ENCODE measurements at places on chromosomes 3 and 15.

- no peak for DNase-seq
Measured at GRCh38 chr3:190122198-190122771, 1.6 kb upstream of the P3H2 start.

DNA sequence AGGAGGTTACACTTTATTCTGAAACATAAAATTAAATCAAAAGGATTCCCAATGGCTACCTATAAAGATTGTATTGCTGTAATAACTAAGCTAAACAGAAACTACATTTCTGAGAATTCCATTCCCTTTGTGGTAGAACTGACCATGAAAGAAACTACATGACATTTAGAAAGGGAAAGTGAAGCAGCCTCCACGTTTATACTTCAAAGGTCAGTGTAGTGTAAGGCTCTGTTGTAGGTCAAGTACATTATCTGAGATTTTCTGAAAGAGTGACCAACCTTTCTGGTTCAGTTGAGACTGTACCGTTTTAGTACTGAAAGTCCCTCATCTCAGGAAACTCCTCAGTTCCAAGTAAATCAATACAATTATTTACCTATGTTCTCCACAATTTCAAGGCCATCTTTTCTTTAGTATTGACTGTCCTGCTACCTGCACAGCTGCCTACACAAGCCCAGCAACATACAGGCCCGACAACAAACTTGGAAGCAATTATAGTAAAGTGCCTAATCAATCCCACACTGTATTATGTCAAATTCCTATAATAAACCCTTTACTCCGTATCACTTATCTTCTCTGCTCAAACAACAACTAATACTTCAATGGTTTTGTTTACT lies 343.0 kb downstream of the PLOD2 start:
- no peak for DNase-seq

DNA sequence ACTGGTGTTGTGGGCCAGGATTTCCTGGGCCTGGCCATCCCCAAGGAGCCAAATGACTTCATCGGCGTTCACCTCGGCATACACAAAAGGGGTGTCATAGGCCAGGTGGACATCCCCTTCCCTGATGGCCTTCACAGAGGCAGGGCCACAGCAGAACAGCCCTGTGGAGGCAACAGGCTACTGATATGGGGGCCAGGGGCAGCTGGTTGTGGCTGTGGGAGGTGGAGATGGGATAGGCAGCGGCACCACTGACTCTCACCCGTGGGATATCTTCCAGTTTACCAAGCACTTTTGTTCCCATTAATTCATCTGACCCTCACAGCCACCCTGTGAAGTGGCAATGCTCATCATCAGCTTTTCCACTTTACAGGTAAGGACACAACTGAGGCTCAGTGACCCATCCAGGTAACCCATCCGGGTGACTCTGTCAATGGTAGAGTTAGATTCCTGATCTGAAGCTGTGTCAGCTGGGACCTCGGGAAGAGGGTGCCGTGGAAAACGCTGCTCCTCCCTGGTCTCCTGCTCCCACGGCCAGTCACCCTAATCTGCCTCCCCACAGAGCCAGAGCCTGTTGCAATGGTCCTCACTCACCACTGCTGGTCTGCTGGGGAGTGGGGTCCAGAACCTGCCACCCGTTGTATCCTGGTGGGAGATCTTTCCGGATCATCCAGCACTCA lies 15.3 kb upstream of the TGM5 start:
- DNase-seq, result no peak

- DNase-seq, result no peak
Measured at GRCh38 chr3:124469555-124469954, 260.7 kb upstream of the UMPS start.

- no peak for DNase-seq
Measured at GRCh38 chr3:62133015-62133414, 240.3 kb downstream of the FEZF2 start.

- no peak for DNase-seq
Measured at GRCh38 chr3:186966406-186966805, 36.1 kb downstream of the ST6GAL1 start.

DNA sequence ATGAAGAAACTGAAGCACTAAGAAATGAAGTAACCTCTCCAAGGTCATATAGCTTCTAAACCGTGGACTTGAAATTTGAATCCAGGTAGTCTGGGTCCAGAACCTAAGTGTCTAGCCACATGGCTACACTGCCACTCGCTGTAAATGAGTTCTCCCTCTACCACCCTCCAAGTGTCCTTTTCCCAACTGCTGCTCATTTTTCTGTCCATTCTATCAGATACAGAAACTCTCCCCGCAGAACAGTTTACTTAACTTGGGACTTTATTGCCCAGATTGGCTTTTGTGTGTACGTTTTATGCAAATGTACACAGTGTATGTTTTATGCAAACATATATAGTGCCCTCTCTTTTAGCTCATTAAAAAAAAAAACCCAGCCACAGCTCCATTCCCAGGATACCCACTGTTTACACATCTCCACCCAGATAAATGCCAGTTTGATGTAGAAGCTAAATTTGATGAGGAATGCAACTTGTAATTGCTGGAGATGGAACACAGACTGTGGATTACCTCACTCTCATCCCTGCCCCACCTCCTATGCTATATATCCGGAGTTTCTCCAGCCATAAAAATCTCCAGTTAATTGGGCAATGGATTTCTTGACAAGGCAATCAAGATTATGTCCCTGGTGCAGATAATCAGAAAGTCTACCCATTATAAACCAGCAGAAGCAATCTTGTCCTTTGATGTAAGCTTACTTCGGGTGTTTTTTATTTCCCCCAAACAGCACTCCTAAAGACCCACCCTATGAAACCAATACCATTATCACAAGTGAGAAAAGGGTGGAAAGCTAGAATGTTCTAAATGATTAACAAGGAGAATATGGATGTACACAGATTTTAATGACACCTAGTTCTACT lies 42.0 kb downstream of the THBS1 start:
- DNase-seq, result no peak

- no peak for DNase-seq
Measured at GRCh38 chr3:20503394-20504082, 317.5 kb upstream of the SGO1 start.

DNA sequence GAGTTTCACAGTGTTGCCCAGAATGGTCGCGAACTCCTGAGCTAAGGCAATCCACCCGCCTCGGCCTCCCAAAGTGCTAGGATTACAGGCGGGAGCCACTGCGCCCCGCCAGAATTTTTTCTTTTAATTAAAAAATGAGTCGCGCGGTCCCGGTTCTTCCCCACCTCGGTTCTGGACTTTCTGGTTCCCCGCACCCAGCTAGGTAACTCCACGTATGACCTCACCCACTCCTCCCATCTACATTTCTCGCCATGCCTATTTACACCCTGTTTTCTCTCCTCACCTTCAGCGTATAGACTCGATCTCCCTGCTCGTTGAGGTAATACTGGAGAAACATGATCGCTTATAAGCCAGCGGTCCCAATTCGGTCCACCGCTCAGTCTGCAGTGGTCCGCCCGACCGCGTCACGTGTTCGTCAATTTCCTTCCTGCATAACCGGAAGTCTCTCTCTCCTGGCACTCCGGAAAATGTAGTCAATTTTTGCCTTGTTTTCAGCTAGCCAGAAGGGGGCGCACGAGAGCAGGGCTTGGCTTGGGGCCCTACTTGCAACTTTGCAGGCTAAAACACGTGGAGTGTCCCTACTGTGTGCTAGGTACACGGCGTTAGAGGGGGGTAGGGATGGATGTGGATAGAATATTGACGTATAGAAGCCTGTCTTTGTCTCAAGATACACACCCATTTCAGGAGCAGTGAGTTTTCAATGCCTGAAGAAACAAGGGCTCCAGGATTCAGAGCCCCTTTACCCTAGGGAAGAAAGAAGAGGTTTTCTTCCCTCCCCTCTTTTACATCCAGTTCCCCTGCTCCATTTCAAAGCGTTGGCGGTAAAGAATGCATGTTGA lies at the start of the genes NOP10 and NUTM1:
Gene NOP10 (minus strand): TSS at position 400 of the 839 bp plus-strand sequence. CDS start 63 bp downstream, at position 337.
Gene NUTM1 (plus strand): TSS at position 579 of the 839 bp plus-strand sequence. CDS start 382 bp downstream, outside the sequence.
- peak; percentile 96 for DNase-seq

GRCh38 chr3:142274908-142275307 lies 49.5 kb upstream of the GK5 start:
- no peak for DNase-seq

- DNase-seq, result no peak
Measured at GRCh38 chr3:122052968-122053367, 2.2 kb upstream of the CD86 start.

- DNase-seq, result peak; percentile 55
Measured at GRCh38 chr15:41022487-41023090, 69.3 kb downstream of the CHAC1 start.

GRCh38 chr3:146091397-146091796 lies 69.6 kb downstream of the PLOD2 start:
- DNase-seq, result no peak

DNA sequence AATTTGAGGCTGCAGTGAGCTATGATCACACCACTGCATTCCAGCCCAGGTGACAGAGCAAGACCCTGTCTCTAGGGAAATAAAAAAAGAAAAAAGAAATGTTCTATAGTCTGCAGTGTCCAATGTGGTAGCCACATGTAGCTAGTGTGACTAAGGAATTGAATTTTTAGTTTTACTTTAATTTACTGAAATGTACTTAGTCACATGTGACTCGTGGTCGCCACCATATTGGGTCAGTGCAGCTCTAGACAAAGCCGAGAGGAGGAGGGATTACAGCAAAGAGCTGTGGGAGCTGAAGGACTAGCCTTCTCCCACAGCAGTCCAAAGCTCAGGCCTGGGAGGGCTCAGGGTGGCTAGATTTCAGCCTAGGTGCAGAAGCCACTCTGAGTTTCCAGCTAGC lies 65.9 kb upstream of the NTRK3 start:
- DNase-seq, result no peak

GRCh38 chr15:48267766-48268165 lies 61.7 kb downstream of the SLC12A1 start:
- no peak for DNase-seq

DNA sequence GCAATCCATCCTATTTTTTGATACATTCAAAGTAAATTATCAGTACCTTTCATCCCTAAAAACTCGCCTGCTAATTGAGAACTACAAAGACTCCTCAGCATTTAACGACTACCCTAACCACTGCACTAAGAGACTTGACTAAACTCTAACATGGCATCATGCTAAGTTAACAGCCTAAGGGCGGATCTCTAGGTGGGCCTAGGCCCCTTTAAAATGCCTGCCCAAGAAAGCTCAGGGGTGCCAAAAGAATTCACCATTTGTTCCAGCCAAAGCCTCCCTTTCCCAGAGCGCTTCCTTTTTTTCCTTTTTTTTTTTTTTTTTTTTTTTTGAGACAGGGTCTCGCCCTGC lies 568 bp upstream of the NEK4 start:
- DNase-seq, result no peak

- DNase-seq, result peak; percentile 73
Measured at GRCh38 chr3:184156522-184156955, 1.4 kb downstream of the DVL3 start.

All from ecto neural progenitor cell (in vitro differentiated cells).